ENCODE measurements at places on chromosomes 2 and 18.

- DNase-seq: no peak
Measured at GRCh38 chr18:77059294-77059916, 73.2 kb downstream of the MBP start.

- DNase-seq: no peak
Measured at GRCh38 chr18:28963481-28963880, 786.6 kb upstream of the CDH2 start.

GRCh38 chr2:177296040-177296439 is 31.5 kb upstream of the NFE2L2 start:
- DNase-seq: no peak

- no peak for DNase-seq
Measured at GRCh38 chr2:86241611-86242010, 42.4 kb downstream of the MRPL35 start.

DNA sequence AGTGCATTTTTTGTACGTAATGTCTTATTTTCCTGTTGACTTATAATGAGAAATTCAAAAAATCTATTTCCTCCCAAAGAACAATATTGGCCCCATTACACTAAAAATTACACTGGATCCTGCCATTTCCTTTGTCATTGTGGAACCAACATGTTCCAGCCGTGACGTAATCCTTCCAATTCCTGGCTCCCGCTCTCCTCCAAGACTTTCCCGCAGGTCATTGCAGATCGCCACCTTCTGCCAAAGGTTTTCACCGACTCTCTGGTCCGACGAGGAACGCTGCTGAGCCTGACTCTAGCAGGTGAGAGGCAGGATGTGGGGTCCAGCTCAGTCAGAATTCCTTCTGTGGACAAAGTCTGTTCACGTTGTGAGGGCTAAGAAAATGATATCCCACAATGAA is 38.0 kb downstream of the PTGR3 start:
- no peak for DNase-seq

Data from adrenal gland (tissue), 19 donors.